NCI-H2107 (cell line): ENCODE measurements at places on chromosomes 1 and 21.

- no peak for DNase-seq
Measured at GRCh38 chr1:3247521-3248121, 178.6 kb downstream of the PRDM16 start.

DNA sequence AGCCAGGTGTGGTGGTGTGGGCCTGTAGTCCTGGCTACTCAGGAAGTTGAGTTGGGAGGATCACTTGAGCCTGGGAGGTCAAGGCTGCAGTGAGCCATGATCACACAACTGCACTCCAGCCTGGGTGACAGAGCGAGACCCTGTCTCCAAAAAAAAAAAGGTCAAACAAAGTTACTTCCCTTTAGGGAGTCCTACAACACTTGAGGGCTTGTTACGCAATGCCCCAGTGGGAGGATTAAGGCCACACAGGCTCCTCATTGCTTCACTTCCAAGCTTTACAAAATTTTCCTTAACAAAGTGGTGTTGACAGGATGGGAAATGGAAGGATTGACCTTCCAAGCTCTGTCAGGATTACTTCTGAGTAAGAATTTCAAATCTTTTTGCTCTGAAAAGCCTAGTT lies 6.2 kb upstream of the EXTL1 start:
- DNase-seq = no peak

GRCh38 chr1:205572421-205572820 lies 59.4 kb downstream of the ELK4 start:
- no peak for DNase-seq

DNA sequence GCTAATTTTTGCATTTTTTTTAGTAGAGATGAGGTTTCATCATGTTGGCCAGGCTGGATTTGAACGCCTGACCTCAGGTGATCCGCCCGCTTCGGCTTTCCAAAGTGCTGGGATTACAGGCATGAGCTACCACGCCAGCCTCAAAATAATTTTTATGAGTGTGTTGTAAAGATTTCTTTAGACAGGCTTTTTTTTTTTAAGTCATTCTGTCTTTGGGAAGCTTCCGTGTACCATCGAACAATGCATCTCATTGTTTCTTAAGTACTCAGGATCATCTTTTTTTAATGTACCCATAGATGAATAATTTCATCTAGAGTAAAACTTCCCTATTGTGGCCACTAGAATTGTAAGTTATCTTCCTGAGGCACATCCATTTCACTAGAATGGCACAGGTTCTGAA lies 19.6 kb upstream of the SDC3 start:
- no peak for DNase-seq
